ENCODE measurements at places on chromosomes 1 and 21.

DNA sequence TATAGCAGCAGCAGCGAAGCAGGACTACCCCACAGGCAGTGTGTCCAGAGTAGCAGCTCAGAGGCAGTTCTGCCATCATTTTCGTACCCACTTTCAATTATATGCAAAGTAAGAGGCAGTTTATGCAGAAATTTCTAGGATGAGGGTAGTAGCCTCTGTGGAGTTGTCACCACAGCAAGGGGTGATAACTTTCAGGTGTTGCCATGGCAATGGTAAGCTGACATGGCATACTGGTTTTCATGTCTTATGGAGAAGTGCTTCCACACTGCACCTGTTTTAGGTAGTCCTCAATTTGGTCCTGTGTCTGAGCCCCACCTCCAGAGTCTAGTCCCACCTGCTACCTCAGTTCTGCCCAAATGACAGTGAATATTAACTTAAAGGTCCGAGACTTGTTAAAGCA lies 133.3 kb upstream of the SYT6 start:
- DNase-seq, result no peak

- DNase-seq, result no peak
Observed at GRCh38 chr1:31111290-31111951, 45.9 kb upstream of the PUM1 start.

GRCh38 chr1:175629318-175629694 lies 114.1 kb downstream of the TNR start:
- DNase-seq, result no peak

DNA sequence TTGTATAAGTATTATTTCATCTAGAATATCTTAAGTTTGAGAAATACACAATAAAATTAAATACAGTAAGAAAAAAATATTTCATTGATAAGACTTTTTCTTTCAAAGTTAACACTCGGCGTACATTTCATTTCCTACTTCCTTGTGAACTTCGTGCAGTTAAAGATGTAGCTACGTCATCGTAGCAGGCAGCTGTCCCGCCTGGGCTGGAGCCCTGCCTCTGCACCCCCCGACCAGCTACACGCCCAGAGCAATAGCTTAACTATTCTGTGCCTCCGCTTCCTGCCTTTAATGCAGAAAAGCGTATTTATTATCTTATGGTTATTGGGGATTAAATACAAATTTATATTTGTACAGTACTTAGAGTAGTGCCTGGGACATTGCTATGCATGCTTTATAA lies 53.5 kb downstream of the CLSTN1 start:
- no peak for DNase-seq

GRCh38 chr1:27380766-27381733 lies 2.1 kb downstream of the CD164L2 start:
- DNase-seq, result no peak

DNA sequence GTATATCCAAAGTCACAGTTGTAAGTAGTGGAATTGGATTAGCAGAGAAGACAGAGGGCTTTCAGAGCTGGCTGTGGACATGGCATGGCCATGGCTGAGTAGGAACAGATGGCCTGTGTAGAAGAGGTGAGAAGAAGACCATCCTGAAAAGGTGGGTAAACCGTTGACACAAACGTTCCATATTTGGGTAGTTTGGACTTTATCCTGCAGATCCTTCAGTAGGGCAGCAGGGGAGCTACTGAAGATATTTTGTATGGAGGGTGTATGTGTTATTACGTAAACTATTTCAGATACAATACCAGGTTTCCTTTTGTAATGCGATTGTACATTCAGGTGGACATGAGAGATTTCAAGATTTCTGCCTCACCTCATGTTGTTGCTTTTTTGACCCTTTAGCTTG lies 1.6 kb downstream of the UTP11 start:
- no peak for DNase-seq

DNA sequence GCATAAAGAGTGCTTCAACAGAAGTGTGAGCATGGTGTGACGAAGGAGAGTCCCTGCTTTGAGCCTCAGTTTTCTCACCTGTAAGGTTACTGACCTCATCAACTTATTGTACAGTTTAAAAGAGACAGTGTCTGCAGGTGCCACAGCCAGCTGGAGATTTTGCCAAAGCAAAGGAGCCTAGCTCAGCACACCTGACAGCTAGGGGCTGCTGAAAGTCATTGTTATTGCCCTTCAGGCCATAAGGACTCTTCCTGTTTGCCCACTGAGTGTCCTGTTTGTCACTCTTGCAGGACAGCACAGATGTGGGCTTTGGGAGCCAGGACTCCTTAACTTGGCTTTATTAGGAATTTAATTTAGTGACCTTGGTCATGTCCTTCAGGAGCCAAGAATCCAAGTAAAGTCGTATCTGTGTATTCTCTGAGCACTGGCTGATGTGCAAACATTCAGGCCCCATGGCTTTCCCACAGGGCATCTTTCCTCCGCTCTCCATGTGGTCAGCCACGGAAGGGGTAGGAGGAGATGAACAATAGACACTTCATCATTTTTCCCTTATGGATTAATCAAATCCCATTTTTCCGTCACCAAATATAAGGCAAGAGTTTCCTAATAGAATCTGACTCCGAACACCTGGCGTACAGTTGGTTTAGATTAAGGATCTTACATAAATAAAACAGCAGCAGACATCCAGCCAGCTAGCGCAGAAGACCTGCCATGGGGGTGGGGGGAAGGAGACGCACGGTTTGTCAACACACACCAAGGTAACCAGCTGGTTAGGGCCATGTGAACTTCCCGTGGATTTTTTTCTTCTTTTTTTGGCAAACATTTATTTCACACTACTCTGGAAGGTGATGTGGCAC lies 43.1 kb upstream of the KANK4 start:
- DNase-seq, result no peak

DNA sequence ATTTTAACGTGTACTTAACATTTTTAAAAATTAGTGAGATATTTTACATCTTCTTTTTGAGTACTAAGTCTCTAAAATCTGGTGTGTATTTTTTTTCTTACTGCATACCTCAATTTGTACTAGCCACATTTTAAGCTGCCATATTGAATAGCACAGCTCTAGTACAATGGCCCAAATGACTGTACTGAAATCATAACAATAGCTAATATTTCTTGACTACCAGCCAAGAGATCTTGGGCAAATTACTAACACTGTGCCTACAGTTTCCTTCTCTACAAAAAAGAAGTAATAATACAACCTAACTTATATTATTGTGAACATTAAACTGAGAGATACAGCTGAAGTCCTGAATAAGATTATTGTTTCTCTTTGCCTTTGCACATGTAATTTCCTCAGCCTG lies 57.2 kb downstream of the CDC7 start:
- DNase-seq, result no peak

All from activated CD4-positive, alpha-beta T cell treated with anti-CD3 and anti-CD28 coated beads for 48 hours (primary cell).